ENCODE measurements at places on chromosomes 7 and 10.

DNA sequence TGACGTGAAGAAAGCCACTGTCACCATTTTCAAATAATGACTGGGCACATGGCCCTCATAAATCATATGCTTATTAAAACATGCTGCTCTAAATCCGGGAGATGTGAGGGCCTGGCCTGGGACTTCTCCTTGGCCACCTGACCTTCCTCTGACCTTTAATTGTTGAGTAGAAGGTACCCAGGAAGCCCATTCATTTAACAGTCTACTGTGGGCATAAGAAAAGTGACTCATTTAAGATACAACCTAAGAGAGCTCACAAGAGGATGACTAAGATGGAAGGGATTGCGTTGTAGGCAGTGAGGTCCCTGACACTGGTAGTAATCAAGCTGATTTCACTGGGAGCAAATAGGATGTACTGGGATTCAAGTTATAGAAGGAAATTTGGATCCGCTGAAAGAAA, 203.4 kb upstream of the GPR26 start:
- no peak for DNase-seq

- DNase-seq = peak; percentile 7
These were observed 803.1 kb downstream of the PCDH15 start for GRCh38 chr10:53997953-53998352.

GRCh38 chr7:45591101-45591906, 17.1 kb downstream of the ADCY1 start:
- DNase-seq = no peak

- no peak for DNase-seq
These were observed 10.9 kb downstream of the LDB3 start for GRCh38 chr10:86678999-86679792.

GRCh38 chr7:22269963-22270362, 87.0 kb downstream of the RAPGEF5 start:
- no peak for DNase-seq

DNA sequence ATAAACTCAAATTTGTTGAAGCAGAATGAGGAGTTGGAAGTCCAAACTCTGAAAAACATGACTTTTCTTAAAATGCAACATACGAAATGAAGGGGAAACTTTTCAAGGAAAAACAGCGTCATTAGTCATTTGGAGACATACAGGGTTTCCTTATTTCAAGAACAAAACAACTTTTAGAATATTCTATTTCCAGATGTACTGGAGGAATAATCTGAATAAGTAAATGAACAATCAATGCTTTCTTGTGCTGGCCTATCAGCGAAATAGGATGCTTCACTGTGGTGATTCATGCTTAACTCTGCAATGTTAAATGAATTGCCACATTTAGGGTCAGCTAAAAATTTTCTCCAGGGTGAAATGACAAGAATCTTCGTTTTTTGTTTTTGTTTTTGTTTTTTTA, 114.3 kb downstream of the SEMA3C start:
- DNase-seq = no peak

- no peak for DNase-seq
These were observed 52.3 kb upstream of the SEMA3D start for GRCh38 chr7:85239109-85239508.

DNA sequence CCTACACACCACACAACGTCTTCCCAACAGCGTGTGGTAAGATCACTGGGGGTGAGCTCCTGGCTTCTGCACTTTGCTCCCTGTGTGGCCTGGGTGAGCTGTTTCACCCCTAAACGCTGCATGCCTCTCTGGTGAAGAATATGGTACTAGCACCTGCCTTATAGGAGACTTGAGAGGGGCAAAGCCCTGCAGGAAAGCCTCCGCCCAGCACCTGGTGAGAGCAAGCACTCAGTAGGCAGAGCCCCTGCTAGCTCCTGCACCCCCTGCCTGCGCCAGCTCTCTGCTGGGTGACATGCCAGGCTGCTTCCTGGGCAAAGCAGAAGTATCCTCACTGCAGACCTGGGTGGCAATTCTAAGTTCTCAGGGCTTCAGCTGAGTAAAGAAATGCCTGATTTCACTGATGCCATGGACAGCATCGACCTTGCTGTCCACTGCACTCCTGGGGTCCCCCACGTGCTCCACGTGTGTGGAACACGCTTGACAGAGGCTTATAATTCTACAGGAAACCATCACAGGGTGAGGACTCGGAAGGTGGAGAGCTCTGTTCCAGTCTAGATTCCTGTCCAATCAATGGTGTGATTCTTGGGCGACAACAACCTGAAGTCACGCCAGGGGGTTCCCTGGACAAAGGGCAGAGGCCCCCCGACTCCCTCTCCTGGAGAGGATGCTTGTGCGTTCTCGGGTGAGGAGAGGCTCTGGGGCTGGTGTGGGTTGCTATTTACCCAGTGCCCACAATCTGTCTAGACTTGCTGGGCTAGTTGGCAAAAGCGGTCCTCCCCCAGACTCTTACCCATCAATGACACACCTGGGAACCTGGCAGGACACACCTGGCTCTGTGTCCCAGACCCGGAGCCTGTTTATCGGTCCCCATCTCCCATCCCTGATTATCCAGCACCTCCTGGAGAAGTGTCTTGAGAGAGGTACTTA, 5.0 kb upstream of the CALML5 start:
- DNase-seq = no peak

- no peak for DNase-seq
These were observed at the start of gene TTYH3 for GRCh38 chr7:2631946-2632732. Gene TTYH3 (plus strand): TSS chr7:2631986. CDS start chr7:2632156, 170 bp downstream.

DNA sequence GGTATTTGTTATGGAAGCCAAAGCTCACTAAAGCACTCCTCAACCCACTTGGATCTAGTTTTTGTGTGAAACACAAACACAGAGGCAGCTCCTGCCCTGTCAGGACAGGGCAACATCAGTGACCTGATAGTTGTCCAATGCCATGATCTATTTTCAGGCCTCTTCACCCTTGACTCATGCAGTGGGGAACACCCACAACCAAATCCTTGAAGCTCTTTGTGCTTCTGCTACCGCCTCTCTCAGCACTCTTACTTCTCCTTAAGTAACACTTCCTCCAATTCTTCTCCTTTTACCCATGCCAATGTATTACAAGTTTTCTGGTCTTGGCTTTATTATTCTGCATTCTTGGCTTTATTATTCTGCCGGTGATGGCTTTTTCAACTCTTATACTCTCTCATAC, 425.3 kb downstream of the INHBA start:
- DNase-seq = no peak

DNA sequence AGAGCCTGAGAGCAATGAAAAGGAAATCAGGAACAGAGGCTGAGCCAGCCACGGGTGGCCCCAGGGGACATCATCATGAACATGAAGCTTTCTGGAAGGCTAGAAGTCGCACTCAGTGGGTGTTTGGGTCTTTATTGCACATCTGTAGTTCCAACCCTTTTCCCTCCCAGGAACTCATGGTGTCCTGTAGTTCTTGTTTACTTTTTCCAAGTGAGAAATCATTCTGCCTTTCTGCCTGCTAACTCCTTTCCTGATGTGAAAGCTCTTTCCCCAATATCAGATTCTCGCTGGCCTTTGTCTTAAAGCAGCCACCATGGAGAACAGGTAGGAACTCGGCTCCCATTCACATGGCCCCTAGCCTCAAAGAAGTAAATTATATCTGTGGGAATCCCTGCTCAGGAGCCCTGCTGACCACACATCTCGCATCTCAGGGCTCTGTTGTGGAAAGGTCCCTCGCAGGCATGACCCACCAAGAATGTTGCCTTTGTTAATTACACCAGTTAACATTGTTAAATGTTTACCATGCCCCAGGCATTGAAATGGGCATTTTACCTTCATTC, 542.7 kb downstream of the TNS3 start:
- no peak for DNase-seq

DNA sequence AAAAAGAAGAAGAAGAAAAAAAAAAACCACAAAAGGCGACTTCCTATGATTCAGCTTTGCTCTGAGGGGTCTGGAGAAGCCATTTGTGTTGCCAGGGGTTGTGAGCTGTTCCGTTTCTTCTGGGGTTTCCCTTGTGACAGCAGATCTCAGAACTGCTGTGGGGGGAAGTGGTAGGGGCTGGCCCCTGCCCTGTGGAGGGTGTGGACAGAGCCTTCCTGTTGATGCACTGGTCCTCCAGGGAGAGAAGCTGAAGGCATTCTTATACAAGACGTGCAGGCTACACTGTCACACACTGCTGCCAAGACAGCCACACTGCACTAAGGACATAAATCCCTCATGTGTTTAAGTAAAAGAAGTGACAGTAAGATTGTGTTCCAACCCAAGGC, 17.3 kb upstream of the CSGALNACT2 start:
- DNase-seq = no peak

- DNase-seq = peak; percentile 38
These were observed 200.7 kb downstream of the POLR1F start for GRCh38 chr7:19508124-19508523.

DNA sequence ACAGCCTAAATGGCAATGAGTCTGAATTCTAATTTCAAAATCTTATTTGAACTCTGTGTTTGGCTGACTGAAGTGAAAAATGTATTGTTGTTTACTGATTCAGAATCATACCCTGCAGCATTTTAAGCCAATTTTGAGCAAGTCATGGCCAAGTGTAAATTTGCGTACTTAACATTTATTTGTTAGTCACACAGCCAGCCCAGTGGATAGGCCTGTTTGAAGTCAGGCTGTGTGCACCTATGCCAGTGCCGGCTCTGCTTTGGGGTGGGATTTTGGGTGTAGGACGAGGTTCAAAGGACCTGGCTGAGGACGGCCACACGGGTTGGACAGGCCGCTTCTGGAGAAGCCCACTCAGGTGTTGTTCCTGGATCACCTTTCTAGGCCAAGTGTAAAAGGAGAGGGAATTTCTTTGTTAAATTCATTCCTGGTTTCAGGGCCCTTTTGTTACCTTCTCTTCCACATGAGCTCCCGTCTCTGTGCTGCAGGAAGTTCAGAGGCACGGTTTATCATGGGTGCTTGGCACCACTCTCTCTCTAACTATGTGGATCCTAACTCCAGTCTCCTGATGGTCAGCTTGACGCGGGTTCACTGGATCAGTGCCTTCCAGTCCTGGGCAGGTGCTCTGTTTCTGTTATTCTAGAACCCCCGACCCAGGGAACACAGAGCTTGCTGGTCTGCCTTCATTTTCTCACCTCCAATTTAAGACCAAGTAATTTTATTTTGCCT, 84.7 kb downstream of the CCNY start:
- no peak for DNase-seq
